ENCODE measurements at places on chromosomes 7 and 10.

- DNase-seq: no peak
Observed at GRCh38 chr10:72511459-72511858, 114.4 kb downstream of the MICU1 start.

GRCh38 chr10:69494626-69495558, 43.6 kb downstream of the TSPAN15 start:
- no peak for DNase-seq

DNA sequence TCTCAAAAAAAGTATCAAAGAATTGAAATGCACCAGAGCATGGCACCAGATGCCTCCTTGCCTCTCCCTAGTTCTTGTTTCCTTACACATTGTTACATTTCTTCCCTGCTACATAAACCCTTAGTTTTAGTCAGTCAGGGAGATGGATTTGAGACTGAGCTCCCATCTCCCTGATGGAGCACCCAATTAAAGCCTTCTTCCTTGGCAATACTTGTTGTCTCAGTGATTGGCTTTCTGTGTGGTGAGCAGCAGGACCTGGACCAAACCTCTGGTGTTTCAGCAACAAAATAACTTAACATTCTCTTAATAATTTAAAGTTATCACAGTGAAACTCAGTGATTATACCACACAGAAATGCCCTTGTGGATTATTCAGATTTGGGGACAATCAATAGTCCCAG, 26.9 kb downstream of the PPP1R3C start:
- no peak for DNase-seq

DNA sequence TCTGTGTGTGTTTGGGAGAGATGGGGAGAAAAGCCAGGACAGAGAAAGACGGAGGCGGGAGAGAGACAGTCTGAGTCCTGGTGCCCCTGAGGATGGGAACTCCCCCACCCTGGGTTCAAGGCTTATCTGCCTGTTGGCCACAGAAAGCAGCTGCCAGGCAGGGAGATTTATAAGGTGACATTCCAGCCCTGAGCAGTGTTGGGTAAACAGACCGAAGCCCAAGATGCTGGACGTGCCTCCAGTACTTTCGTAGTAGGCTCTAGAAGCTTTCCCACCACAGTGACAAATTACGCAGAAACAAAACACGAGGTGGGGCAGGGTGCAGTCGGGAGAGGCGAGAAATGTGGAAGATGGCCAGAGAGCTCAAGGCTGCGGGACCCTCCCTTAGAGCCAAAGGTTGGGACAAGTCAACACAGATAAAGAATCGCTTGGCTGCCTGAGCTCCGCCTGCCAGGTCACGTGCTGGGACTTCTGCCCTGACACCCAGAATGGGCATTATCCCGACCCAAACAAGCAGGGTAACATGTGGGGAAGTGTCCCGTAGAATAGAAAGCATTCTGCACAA, 41.1 kb downstream of the CCDC3 start:
- DNase-seq: no peak

DNA sequence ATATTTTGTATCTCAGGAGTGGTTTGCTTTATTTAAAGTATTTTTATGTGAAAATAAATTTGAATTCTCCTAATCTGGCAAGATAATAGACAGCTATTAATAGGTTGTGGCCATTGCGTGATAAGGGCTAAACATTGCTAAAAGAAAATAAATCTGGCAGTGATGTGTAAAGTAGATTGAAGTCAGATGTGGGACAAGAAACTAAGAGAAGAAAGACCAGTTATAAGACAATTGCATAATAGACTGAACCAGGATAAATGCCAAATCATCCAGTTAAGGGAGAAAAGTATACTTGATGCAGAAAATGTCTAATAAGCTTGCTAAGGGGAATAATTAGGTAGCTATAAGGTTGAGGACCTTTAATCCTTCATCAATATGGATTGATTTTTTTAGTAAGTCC, 197.5 kb upstream of the CSTF2T start:
- no peak for DNase-seq

GRCh38 chr10:113073549-113074189, 123.6 kb downstream of the TCF7L2 start:
- DNase-seq: no peak

DNA sequence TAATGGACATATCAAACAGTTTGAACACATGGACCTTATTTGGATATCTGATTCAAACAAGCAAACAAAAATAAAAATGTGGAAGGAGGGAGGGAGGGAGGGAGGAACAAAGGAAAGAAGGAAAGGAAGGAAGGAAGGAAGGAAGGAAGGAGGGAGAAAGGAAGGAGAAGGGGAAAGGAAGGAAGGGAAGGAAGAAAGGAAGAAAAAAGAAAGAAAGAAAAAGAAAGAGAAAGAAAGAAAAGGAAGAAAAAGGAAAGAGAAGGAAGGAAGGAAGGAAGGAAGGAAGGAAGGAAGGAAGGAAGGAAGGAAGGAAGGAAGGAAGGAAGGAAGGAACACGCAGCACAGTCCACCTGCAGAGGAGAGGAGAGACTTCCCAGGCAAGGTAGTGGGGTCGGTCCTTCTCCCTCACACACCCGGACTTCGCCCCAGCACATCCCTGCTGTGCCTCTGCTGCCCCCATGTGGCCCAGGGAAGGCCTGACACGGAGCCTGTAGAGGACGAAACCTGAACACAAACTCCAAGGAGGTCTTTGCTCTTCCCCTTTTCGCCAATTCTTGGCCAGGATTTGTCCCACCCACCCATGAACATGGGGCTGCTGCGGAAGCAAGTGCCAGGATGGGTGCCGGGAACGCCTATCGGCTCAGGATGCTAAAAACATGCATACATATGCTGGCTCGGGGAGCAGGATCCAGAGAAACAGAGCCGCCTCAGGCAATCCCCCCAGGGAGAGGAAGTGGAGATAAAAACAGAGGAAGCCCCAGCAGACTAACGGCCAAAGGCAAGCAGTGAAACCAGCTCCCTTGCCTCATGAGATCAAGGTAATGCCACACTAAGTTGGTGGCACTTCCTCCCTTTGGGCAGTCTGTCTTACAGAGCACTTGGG, 52.3 kb upstream of the DGKI start:
- DNase-seq: peak; percentile 50

GRCh38 chr10:90816466-90816865, 41.4 kb downstream of the HTR7 start:
- no peak for DNase-seq

DNA sequence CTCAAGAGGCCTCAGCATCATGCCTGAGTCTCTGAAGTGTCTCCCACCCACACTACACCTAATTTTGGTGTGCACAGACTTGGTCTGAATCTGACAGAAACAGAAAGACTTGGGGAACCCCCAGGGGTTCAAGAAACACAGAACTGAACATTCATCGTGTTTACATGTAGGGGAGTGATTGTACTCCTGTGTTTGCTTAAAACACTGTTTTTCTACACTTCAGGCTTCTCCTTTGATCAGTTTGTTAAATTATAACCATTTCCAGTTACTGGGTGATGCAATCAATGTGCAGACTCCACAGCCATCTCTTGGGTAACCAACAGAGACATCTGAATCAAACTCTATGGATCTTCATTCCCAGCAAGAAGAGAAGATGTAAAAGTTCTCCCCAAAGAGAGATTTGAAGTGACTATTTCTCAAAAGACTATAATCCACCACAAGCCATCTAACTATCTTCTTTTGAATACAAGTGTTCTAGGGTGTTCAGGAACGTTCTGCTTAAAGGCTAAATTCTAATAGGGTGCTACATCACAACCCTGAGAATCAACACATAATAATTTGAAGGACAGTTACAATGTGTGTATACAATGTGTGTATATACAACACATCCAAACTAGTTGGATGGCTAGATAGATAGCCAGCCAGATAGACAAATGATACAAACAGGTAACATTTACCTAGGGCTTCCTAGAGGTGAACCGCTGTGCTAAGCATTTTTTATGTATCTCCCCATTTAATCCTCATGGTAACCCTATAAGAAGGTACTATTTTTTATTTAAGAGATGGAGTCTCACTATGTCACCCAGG, 34.2 kb downstream of the DNAJC12 start:
- no peak for DNase-seq

DNA sequence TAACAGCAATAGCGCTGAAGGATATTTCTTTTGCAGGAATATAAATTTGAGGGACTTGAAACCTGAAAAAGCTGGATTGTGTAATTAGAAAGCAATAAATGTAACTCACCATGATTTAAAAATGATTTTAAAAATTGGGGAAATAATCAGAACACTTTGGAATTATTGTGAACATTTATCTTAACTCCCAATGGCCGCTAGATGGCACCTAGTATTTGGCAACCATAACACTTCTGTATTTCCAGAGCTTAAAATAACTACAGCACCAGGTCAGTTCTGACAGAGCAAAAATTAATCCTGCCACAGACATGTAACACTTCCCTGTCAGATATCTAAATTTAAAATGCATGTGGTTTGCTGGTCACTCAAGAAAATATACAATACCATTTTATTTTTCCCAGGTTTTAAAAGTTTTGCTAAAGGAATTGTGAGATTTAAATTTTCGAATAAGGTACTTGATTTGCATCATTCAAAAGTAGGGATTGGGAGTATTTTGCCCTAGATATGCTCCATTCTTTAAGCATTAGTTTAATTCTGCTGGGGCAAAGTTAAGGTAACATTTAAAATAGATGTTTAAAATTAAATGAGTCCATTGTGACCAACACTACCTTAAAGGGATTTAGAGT, 144.5 kb downstream of the PPP1R3A start:
- no peak for DNase-seq

GRCh38 chr7:127586346-127586745, 950 bp upstream of the GCC1 start:
- DNase-seq: no peak

DNA sequence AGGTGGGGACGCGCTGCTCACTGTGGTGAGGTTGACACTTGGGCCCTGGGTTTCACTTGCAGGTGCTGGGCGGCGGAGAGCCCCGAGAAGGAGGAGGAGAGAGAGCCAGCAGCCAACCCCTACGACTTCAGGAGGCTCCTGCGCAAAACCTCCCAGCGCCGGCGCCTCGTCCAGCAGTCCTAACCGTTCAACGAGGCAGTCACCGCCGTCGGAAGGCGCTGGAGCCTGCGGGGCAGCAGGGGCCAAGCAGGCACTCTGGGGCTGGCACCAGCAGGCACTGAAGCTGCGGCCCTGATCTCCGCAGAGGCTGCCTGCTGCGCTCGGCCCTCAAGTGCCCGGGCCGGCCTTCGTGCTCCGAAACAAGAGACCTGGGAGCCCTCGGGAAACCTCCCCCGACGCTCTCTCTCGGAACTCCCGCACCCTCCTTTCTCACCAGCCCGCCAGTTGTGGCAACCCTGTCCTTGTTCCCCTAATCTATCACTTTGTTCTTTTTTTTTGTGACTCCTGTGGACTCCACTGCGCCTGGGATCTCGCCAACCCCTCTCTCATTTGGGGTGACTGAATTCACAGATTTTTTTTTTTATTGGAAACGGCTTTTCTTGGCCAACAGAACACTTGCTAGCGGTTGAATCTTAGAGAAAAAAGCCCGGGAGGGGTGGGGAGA, 4.7 kb upstream of the GAD2 start:
- no peak for DNase-seq

DNA sequence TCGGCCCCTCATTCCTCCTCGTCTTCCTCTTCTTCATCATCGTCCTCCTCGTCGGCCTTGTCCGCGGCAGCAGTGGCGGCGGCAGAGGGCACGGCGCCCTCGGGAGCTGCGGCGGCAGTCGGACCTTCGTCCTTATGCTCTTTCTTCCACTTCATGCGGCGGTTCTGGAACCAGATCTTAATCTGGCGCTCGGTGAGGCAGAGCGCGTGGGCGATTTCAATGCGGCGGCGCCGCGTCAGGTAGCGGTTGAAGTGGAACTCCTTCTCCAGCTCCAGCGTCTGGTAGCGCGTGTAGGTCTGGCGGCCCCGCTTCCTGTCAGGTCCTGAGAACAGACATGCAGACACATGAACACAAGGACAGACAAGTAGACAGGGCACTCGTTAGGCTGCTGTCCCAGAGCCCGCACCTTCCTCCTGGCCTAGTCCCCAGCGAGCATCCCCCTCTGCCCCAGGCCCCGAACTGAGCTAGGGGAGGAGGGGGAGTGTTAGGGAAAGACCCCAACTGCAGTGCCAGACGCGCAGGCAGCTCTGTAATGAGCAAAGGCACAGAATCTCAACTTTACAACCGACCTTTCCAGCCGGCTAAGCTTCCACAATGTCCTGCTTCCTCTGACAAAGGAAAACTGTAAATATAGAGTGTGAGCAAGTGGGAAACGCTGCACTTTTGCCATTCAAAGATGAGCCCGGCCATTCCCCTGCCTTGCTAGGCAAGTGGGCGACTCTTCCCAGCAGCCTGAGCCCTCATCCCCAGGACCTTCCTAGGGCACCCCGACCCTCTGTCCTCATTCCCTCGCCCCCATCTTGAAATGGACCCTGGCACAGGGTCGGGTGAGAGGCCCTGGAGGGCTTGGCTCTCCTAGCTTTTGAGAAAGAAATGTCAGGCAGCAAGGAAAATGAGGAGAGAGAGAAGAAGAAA, 1.3 kb downstream of the HOXA7 start:
- DNase-seq: peak; percentile 45

- DNase-seq: no peak
Observed at GRCh38 chr10:123766761-123767160, 100.6 kb downstream of the GPR26 start.

GRCh38 chr10:13143766-13144165, 17.6 kb upstream of the MCM10 start:
- no peak for DNase-seq

DNA sequence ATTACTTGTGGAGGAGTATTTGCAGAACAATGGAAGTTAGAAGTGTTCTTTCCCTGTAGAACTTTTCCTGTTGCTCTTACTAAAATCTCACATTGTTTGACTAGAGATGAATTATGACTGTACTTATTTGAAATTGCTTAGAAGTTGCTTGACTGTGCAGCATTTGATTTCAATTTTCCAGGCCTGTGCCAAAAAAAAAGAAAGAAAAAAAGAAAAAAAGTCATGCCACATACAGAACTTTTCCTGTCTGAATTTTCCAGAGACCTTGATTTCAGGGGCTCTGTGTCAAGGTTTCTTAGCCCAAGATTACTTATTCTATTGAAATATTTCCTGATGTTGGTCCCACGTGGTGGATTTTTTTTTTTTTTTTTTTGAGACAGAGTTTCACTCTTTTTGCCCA, 3.5 kb upstream of the FAM171A1 start:
- no peak for DNase-seq

- DNase-seq: no peak
Observed at GRCh38 chr7:155454183-155455112, 3.5 kb upstream of the EN2 start.

GRCh38 chr7:137276189-137276588, 67.3 kb downstream of the PTN start:
- DNase-seq: no peak

- no peak for DNase-seq
Observed at GRCh38 chr7:116226664-116227063, 16.3 kb downstream of the TES start.

GRCh38 chr7:16991551-16991950, 109.8 kb upstream of the AGR3 start:
- no peak for DNase-seq

- DNase-seq: no peak
Observed at GRCh38 chr10:98364432-98365102, 50.4 kb downstream of the PYROXD2 start.

Measured in stimulated activated CD4-positive, alpha-beta T cell treated with anti-CD3 and anti-CD28 coated beads, Interleukin-12 subunit alpha, Interleukin-12 subunit beta, amount 100 ng/mL, for 24 hours (primary cell).